ENCODE measurements at places on chromosomes 3 and 15. TPM values are rescaled to one million over a fixed set of nuclear protein-coding genes. Genes with fewer than 3 reads are reported as not detected.

Gene CKMT1A
- not detected for total RNA-seq

DNA sequence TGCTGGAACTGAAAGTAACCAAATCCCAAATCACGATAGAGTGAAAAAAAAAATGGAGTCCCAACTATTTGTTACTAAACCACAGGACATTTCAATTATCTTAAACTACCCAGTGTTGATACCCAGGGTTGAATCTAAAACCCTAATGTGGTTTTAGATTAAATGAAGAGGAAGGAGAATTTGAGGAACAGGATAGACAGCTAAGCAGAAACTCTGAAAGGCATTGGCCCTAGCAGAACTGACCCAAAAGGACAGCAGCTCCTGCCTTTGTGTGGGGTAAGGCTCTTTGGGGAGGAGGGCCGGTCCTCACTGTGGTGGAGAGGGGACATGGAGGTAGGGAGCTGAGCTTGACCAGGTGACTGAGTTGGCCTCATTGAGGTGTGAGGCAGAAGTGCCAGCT is 30.7 kb upstream of the SNRK start:
- H3K27ac ChIP-seq = no peak overlapping the region
- no peak overlapping the region for H3K4me3 ChIP-seq
- no peaks in the 10 kb centered on the region for H3K27me3 ChIP-seq
- no peaks in the 10 kb centered on the region for H3K4me1 ChIP-seq
- no peak for DNase-seq
- H3K36me3 ChIP-seq = no peaks in the 10 kb centered on the region

- H3K27ac ChIP-seq = no peak overlapping the region
- no peaks in the 10 kb centered on the region for H3K27me3 ChIP-seq
- no peaks in the 10 kb centered on the region for H3K36me3 ChIP-seq
- no peak overlapping the region for H3K4me3 ChIP-seq
- H3K4me1 ChIP-seq = no peaks in the 10 kb centered on the region
Observed at GRCh38 chr15:67611370-67612369, 69.2 kb downstream of the MAP2K5 start.

Gene SLC6A6
- total RNA-seq = 45.5 TPM

Gene CHRNA7
- 0.95 TPM for total RNA-seq

GRCh38 chr3:2802429-2802828 is 307.7 kb downstream of the IL5RA start:
- H3K27ac ChIP-seq = no peak overlapping the region
- DNase-seq = no peak
- peaks cover 8% of the 10 kb centered on the region for H3K4me1 ChIP-seq
- H3K27me3 ChIP-seq = no peaks in the 10 kb centered on the region
- H3K4me3 ChIP-seq = no peak overlapping the region

DNA sequence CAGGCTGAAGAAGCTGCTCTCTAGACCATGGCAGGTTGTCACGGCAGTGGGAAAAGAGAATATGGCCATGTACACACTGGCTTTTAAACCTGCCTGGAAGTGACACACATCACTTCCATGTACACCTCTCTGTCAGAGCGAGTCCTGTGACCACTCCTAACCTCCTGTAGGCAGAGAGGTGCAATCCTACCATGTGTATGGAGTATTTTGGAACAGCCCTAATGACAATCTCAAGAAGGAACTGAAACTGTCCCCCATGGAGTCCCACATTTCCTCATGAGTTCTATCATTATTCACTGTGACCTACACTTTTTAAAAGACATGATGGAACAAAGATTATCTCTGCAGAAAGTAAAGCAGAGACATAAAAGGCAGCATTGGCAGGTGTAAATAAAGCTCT is 153.4 kb upstream of the PFN2 start:
- no peak overlapping the region for H3K4me3 ChIP-seq
- H3K27ac ChIP-seq = no peak overlapping the region
- no peaks in the 10 kb centered on the region for H3K4me1 ChIP-seq
- no peaks in the 10 kb centered on the region for H3K27me3 ChIP-seq
- H3K36me3 ChIP-seq = no peaks in the 10 kb centered on the region
- DNase-seq = no peak

- no peaks in the 10 kb centered on the region for H3K27me3 ChIP-seq
- H3K36me3 ChIP-seq = no peaks in the 10 kb centered on the region
- no peak for DNase-seq
- H3K4me3 ChIP-seq = no peak overlapping the region
- H3K27ac ChIP-seq = no peak overlapping the region
Observed at GRCh38 chr15:54017251-54017650, 39.0 kb downstream of the UNC13C start.

Gene CIDEC
- 2.0 TPM for total RNA-seq

- H3K4me1 ChIP-seq = peaks cover 9% of the 10 kb centered on the region
- no peak overlapping the region for H3K4me3 ChIP-seq
- no peaks in the 10 kb centered on the region for H3K27me3 ChIP-seq
- H3K27ac ChIP-seq = no peak overlapping the region
- H3K36me3 ChIP-seq = no peaks in the 10 kb centered on the region
Observed at GRCh38 chr15:80531796-80532195, 127.6 kb downstream of the ARNT2 start.

GRCh38 chr15:38461066-38461833 is 7.3 kb downstream of the FAM98B start:
- no peak overlapping the region for H3K27ac ChIP-seq
- H3K36me3 ChIP-seq = no peaks in the 10 kb centered on the region

Gene COL6A6
- 0.42 TPM for total RNA-seq

- H3K36me3 ChIP-seq = peaks cover 2% of the 10 kb centered on the region
- H3K4me3 ChIP-seq = no peak overlapping the region
- no peak for DNase-seq
- no peak overlapping the region for H3K27ac ChIP-seq
- no peaks in the 10 kb centered on the region for H3K4me1 ChIP-seq
Observed at GRCh38 chr3:15492847-15493360, 28.6 kb downstream of the COLQ start.

- H3K27me3 ChIP-seq = no peaks in the 10 kb centered on the region
- peak overlapping the region; percentile 97 for H3K27ac ChIP-seq
- DNase-seq = no peak
- peaks cover 42% of the 10 kb centered on the region for H3K4me1 ChIP-seq
- peak overlapping the region; percentile 98 for H3K4me3 ChIP-seq
- no peaks in the 10 kb centered on the region for H3K36me3 ChIP-seq
Observed at GRCh38 chr3:177195242-177195991, 1.9 kb downstream of the TBL1XR1 start.

DNA sequence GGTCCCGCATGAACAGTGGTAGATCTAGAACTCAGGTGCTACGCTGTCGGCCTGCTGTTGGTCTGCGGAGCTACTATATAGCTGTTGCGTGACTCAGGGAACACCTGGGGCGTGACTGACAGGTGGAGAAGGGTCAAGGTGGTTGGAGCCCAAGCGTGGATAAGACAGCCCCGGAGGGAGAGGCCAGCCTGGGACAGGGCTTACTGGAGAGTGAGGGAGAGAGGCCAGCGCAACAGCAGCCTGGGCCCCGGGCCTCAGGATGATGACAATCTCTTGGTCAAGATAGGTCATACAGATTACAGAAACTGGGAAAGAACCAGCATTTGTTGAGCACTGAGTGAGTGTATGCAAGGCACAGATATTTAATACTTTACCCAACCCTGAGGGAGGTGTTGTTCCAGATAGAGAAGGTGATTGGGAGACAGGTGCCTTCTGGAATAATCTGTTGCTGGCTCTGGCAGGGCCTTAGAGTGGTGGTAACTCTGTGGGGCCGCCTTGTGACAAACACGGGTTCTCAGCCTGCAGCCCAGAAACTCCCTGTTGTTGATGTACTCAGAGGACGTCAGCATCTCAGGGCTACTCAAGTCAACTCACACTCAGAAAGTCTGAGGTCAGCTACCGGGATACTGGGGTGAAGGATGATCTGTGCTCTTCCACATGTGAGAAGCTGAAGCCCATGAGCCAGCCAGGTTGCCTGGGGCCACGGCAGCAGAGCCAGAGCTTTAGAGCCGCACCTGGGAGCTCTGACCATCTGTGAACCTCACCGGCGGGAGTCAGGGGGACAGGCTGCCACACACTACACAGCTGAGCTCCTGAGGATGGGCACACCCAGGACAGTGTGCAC is 265.4 kb upstream of the HES1 start:
- peaks cover 16% of the 10 kb centered on the region for H3K4me1 ChIP-seq
- H3K27me3 ChIP-seq = no peaks in the 10 kb centered on the region
- no peak overlapping the region for H3K27ac ChIP-seq
- no peaks in the 10 kb centered on the region for H3K36me3 ChIP-seq

DNA sequence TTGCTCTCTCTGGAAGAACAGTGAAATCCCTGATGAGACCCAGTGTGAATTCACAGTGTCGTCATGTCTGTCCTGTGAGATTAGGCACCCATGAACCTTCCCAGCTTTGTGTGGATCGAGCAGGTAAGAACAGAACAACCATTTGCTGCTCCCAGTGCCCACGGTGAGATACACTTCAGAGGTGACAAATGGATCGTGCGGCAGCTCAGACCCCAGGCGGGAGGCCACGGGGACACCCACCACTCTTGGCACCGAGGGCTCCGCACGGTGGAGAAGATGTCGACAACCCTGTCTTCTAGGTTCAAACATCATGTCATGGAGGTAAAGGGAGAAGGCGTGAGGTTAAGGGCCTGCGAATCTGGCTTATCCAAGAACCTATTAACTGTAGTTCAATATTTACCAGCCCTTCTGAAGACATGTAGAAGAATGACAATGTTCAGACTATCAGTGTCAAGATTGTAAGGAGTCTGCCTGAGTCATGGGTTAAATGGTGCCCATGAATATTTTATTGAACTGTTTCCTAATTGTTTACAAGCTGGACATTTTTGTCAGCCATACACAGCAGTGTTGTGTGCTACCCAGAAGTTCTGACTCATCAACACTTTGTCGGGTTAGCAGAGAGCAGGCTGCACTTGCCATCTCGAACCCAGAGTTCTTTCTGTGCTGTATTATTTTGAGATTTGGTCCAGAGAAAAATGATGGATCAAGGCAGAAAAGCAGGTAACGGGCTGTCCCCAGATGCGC is 15.5 kb upstream of the PCSK6 start:
- no peaks in the 10 kb centered on the region for H3K36me3 ChIP-seq
- H3K4me1 ChIP-seq = peaks cover 4% of the 10 kb centered on the region
- H3K4me3 ChIP-seq = no peak overlapping the region

Gene GPR62
- not detected for total RNA-seq

DNA sequence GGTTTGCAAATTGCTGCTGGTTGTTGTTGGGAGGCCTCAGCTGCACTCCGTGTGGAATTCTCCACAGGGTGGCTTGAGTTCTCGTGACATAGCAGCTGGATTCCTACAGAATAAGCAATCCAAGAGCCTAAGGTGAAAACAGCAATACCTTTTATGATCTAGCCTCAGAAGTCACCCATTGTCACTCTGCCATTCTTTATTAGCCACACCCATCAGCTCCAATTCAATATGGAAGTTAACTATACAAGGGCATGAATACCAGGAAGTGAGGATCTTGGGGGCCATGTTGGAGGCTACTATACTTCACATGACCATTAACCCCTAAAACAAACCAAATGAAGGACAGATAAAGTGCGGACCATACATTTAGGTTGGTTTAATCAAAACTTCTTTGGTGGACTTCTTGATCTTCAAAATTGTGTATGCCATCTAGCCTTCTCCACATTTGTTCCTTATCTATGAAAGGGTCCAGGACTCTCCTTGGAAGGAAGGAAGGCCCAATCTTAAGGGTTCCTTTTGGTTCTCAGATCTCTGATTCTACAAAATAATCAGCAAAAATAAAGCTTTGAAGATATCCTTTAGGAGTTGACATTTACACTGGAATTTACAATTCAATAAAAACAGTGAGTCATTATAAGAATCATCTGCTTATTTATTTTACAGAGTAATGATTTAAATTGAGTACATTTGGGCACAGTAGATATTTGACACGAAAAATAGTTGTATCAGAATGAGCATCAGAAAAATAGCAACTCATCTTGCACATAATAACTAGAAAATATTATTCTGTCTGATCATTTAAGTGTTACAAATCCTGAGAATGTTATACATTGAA is 21.5 kb downstream of the CIAO2A start:
- no peak overlapping the region for H3K27ac ChIP-seq
- H3K4me1 ChIP-seq = peaks cover 17% of the 10 kb centered on the region

GRCh38 chr3:31312400-31312799 is 220.3 kb upstream of the STT3B start:
- no peak for DNase-seq
- H3K27me3 ChIP-seq = no peaks in the 10 kb centered on the region
- H3K4me1 ChIP-seq = no peaks in the 10 kb centered on the region
- H3K4me3 ChIP-seq = no peak overlapping the region

Measured in thoracic aorta (tissue), 2 donors.